ENCODE measurements at places on chromosomes 4 and X.

GRCh38 chr4:161680146-161680545 is 483.7 kb downstream of the FSTL5 start:
- DNase-seq, result no peak

GRCh38 chr4:8221476-8221875 is 22.4 kb downstream of the SH3TC1 start:
- DNase-seq, result no peak

- DNase-seq, result no peak
Measured at GRCh38 chr4:54487491-54487890, 170.3 kb upstream of the KIT start.

GRCh38 chr4:139300431-139301112 is 733 bp upstream of the NAA15 start:
- peak; percentile 76 for DNase-seq

- no peak for DNase-seq
Measured at GRCh38 chr4:94116842-94117241, 90.8 kb upstream of the SMARCAD1 start.

DNA sequence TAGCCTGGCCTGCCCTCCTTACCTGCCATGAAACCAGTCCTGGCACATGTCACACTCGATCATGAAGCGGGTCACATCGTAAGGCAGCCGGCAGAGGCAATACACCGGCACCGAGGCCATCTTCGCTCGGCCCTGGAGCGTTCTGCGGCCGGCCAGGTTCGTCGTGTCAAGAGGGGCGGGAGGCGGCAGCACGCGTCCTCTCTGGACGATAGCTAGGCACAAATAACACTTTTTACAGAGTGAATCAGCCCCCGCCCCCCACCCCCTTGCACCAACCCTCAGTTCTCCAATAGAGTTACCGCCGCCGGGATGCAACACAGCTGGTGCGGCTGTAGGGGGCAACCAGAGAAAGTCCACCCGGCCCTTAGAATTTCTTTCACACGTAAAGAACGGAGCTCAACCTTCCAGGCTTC is 1.7 kb downstream of the PHF8 start:
- DNase-seq, result peak; percentile 72

DNA sequence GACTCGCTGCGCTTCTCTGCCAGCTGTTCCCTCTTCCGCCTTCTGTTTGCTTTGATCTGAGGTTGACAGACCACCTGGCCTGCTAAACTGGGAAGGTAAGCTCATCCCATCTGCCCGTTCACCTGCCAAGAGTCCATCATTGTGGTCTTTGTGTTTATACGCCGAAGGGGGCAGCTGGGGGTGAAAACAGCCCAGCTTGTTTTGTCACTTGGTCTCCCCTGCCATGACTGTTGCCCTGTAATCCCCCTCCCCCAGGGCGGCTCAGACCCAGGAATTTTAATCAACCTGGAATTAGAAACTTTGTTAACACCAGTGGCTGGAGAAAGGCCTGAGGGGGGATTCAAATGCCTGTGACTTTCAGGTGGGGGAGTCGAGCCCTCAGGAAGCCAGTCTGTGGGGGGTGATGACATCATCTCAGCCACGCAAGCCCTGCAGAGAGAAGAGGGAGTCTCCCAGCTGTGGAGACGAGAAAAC is 333.3 kb downstream of the BCOR start:
- no peak for DNase-seq

GRCh38 chrX:124211312-124211942 is 121.0 kb upstream of the TEX13D start:
- peak; percentile 18 for DNase-seq

- peak; percentile 1 for DNase-seq
Measured at GRCh38 chr4:137124278-137124932, 407.9 kb downstream of the PCDH18 start.

GRCh38 chr4:174365018-174365587 is 81.4 kb downstream of the CEP44 start:
- peak; percentile 81 for DNase-seq

GRCh38 chr4:7989654-7990053 is 50.0 kb upstream of the AFAP1 start:
- no peak for DNase-seq

- DNase-seq, result no peak
Measured at GRCh38 chrX:14504960-14505538, 24.3 kb upstream of the GLRA2 start.

- peak; percentile 14 for DNase-seq
Measured at GRCh38 chr4:161320377-161320776, 843.4 kb downstream of the FSTL5 start.

GRCh38 chrX:134764202-134764785 is 106.0 kb upstream of the PLAC1 start:
- peak; percentile 56 for DNase-seq

- peak; percentile 14 for DNase-seq
Measured at GRCh38 chr4:183100827-183101226, 1.8 kb downstream of the WWC2 start.

- no peak for DNase-seq
Measured at GRCh38 chrX:51855698-51856097, 37.7 kb upstream of the MAGED1 start.

Measured in erythroblast (primary cell).